ENCODE measurements at places on chromosomes 11 and 22.

- DNase-seq, result no peak
Observed at GRCh38 chr22:33635766-33636165, 284.5 kb downstream of the LARGE1 start.

- no peak for DNase-seq
Observed at GRCh38 chr11:10042699-10043098, 251.3 kb downstream of the SBF2 start.

GRCh38 chr22:46171940-46172339 lies 21.6 kb downstream of the PPARA start:
- DNase-seq, result peak; percentile 83

DNA sequence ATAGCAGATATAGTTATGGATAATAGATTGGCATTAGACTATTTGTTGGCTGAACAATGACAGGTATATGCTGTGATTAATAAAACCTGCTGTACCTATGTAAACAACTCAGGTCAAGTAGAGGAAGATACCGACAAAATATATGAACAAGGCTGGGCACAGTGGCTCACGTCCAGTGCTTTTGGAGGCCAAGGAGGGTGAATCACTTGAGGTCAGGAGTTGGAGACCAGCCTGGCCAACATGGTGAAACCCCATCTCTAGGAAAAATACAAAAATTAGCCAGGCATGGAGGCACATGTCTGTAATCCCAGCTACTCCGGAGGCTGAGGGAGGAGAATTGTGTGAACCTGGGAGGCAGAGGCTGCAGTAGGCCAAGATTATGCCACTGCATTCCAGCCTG lies 14.0 kb upstream of the CHKA start:
- no peak for DNase-seq

GRCh38 chr11:126113963-126114362 lies 51.3 kb upstream of the CDON start:
- no peak for DNase-seq

Measured in fibroblast of gingiva (primary cell).